ENCODE measurements at places on chromosomes 7 and 10. TPM values are rescaled to one million over a fixed set of nuclear protein-coding genes. Genes with fewer than 3 reads are reported as not detected.

RPA3 gene
- 25.5 TPM for total RNA-seq

HOXA7 gene
- 2.9 TPM for total RNA-seq

LRGUK gene
- 0.05 TPM for total RNA-seq

CNNM1 gene
- not detected for total RNA-seq

PHTF2 gene
- total RNA-seq: 20.0 TPM

CYP17A1 gene
- total RNA-seq: not detected

CLDN4 gene
- 1.2 TPM for total RNA-seq

ZNF503 gene
- total RNA-seq: 1.2 TPM

TMEM196 gene
- total RNA-seq: not detected

PDE6C gene
- total RNA-seq: not detected

PIP gene
- not detected for total RNA-seq

ATP6V0A4 gene
- 0.05 TPM for total RNA-seq

IFIT1B gene
- total RNA-seq: not detected

TRIM50 gene
- total RNA-seq: not detected

SPRN gene
- total RNA-seq: under 0.01 TPM

MTERF1 gene
- total RNA-seq: 10.9 TPM

TMEM176A gene
- not detected for total RNA-seq

PRF1 gene
- not detected for total RNA-seq

ACTL6B gene
- total RNA-seq: not detected

CLDN3 gene
- total RNA-seq: 1.4 TPM

CYP3A5 gene
- total RNA-seq: not detected

CLIP2 gene
- total RNA-seq: 40.7 TPM
